ENCODE measurements at places on chromosomes 7 and 10.

- DNase-seq = no peak
Observed at GRCh38 chr10:58593008-58593407, 80.3 kb downstream of the BICC1 start.

DNA sequence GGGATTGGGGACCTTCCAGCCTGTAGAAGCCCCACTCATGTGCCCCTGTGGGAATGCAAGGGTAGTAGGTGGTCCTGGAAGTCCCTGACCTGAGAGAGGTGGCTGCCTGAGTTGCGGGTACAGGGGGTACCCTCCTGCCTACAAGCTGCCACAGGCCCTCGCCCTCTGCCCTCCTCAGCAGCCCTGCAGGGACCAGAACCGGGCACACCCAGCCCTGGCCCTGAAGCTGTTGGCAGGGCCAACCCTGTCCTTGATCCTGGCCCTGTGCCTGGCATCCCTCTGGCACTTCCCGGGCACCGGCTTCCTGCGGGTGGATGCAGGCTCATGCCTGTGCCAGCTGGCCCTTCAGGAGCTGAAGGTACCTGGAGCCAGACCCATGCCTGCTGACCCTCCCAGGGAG, 54.9 kb upstream of the ELN start:
- DNase-seq = no peak

- DNase-seq = no peak
Observed at GRCh38 chr10:23478570-23478969, 39.7 kb downstream of the OTUD1 start.

DNA sequence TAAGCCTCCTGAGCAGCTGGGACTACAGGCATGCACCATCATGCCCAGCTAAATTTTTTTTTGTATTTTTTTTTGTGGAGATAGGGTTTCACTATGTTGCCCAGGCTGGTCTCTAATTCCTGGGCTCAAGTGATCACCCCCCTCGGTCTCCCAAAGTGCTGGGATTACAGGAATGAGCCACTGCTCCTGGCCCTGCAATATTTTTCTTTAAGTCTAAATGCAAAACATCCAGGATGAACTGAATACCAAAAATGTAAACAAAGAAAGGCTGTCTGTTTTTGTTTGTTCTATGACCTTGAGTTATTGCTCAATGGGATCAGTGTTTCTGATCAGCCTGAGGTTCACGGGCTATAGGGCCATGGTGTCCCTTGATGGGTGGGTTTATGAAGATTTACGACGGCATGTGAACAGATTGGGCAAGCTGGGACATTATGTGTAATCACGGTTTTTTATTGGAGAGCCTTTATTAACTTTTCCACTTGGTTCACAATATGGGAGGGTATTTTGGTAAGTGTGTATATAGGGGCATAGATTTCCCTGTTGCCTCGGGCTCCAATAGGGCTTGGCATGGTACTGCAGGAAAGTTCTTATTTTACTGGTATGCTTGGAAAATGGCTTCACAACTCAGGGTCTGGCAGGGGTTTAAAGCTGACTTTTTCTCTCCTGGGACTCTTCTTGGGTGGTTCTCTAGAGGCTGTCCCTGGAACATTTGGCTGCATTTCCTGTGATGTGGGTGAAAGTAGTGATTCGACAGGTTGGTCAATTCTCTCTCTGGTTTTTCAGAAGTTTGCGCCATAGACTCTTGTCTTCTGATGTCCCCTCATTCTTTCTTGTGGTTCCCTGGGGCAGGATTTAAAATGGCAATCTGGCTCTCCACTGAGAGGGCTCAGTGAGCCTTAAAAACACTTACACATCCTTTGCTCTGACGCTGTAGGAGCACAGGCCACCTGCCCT, 41.6 kb downstream of the MRPS33 start:
- peak; percentile 14 for DNase-seq

- no peak for DNase-seq
Observed at GRCh38 chr10:107771066-107771465, 606.6 kb upstream of the SORCS1 start.

- no peak for DNase-seq
Observed at GRCh38 chr7:87447116-87447635, 28.3 kb downstream of the ABCB4 start.

DNA sequence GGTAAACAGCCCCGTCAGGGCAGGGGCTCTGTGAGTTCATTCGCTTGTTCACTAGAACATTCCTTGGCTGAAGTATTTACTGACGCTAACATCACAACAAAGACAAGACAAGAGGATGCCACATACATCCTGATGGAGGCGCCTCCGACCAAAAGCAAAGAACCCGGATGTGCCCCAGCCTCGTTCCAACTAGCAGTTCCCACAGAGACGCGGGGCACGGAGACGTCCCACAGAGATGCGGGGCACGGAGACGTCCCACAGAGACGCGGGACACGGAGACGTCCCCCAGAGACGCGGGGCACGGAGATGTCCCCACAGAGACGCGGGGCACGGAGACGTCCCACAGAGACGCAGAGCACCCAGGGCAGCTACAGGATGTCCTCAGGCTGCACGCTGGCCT, 35.4 kb upstream of the CFAP46 start:
- no peak for DNase-seq

DNA sequence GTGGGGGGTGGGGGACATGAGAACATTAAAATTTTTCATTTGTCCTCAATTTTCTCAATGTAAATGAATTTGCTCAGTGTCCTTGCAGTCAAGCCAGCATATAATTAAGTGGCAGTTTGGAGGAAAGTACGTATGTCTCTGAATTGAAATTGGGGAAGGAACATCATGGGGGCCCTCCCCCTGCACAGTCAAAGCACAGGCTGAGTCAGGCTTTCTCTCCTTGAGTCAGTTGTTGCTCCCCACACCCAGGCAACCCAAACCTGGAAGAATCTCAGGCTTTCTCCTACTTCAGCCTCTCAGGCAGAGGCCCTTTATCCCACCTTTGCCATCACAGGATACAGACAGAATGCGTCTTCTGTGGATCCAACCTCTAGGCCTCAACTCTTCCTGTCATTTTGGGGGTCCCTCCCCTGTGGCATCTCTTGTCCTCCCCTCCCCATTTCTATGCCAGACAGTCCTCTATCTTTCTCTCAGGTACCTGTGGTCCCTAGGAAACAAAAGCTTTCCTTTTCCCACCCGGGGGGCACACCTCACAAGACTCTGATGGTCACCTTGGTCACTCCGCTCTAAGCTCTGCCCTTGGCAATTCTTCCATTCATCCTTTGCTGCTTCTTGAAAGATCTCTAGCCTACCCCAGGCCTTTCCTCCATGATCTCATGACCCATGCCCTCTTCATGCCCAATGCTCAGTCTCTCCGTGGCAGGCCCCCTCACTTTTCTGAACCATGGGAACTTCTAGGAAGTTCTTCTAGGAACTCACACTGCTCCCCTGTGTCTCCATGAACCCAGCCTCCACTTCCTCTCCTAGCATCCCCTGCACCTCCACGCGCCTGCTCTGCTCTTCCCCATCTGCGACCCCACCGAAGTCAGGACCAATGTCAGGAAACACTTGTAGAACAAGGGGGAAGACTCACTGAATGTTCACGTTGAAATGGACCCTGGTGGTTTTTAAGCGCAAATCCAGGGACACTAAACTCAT, 40.4 kb downstream of the CREB3L2 start:
- no peak for DNase-seq

DNA sequence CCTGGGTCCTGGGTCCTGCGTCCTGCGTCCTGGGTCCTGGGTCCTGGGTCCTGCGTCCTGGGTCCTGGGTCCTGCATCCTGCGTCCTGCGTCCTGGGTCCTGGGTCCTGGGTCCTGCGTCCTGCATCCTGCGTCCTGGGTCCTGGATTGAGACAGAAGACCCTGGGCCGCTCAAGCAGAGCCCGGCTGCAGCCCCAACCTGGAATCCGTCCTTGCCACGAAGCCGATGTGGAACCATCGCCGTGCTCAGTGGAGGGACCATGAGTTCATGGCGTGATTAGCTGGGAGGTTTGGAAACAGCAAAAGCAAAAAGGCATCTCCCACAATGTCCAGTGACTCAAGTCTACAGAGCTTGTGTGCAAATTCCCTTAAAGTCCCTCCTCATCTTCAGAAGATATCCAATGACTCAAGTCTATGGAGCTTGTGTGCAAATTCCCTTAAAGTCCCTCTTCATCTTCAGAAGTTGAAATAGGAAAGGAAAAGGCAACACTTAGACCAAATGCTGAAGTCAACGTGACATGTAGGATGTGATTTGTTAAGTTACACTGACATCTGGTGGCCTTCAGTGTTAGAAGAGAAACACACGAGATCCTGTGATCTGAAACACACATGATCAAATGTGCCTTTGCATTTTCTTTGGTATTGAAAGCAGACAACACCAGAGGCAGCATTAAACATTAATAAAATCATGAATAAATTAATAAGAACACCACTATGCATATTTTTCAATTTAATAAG, 179.9 kb downstream of the PTPRN2 start:
- DNase-seq = no peak

- DNase-seq = no peak
Observed at GRCh38 chr10:3233486-3233990, 61.0 kb upstream of the PITRM1 start.

- no peak for DNase-seq
Observed at GRCh38 chr7:26423436-26423835, 131.8 kb downstream of the SNX10 start.

DNA sequence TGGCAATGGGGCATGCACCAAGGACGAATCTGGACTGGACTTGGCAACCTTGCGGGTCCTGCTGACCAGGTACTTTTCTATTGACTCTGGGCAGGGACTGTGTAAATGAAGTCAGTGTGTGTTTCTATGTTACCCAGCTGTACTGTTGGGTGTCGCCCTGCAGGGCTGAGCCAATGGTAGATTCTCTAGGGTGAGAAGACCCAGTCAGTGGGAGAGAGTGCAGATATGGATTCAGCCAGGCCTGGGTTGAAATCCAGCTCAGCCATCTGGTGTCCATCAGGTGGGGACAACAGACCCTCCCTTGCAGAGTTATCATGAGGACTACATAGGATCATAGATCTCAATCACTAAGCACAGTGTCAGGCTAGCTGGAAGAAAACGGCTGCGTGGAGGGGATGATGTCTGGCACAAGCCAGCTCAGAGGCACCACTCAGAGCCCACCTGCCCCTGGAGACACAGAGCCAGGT, 4.9 kb upstream of the PPIF start:
- DNase-seq = peak; percentile 87

DNA sequence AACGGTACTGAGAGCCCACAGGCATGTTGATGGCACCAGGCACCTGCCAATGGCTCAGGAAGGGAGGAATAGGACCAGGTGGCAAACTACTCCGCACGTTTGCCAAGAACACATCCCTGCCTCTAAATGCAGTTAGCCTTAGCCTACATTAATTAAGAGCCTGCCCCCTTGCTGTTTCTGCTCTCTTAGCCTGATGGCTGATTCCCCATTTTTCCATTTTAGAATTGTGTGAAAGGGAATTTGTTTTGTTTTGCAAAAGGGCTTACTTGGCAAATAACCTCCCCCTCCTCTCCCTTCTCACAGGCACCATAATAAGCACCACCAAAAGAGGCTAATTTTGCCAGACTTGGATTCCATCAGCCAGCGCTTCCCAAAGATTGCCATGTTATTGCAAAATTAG, 1203.2 kb downstream of the SORCS3 start:
- DNase-seq = no peak

DNA sequence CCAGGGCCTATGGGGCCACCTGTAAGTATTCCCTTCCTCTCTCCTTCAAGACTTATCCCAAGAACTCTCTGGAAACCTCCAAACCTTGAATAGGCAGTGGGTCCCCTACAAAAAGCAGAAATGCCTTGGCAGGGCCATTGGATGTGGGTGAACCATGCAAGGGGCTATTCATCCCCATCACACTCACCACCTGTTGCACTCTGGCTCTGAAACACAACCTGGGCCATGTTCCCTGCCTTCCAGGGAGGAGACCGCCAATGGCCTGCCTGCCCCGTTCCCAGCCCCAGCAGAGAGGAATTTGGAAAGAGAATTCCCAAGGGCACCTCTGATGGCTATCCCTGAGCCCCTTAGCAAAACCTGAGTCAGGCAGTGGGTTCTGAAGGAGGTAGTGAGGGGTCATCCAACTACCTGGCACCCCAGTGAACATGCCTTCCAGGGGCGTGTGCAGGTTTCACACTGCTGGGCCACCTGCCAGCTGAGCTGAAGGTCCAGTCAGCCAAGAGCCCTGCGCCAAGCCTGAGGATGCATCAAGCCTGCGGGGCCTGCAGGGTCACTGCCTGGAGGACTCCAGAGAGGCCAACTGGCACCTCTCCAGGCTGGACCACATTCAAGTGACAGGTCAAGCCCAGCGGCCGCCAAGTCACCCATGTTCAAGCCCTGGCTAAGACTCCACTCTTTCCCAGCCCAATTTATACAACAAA, 101.3 kb downstream of the COL13A1 start:
- no peak for DNase-seq

DNA sequence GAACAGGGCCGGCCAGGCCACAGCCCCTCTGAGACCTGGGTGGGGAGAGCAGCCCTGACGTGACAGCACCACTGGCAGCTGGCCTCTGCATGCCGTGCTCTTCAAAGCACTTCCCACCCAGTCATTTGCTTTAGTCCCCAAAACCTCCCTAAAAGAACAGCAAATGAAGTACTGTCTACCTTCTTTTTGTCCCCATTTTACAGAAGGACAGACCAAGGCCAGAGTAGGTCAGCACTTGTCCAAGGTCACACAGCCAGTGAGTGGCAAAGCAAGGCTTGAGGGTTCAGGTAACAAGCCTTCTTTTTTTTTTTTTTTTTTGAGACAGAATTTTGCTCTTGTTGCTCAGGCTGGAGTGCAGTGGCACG, 15.1 kb downstream of the ATP6V1F start:
- no peak for DNase-seq

GRCh38 chr7:37352974-37353948, 95.4 kb downstream of the ELMO1 start:
- peak; percentile 47 for DNase-seq

DNA sequence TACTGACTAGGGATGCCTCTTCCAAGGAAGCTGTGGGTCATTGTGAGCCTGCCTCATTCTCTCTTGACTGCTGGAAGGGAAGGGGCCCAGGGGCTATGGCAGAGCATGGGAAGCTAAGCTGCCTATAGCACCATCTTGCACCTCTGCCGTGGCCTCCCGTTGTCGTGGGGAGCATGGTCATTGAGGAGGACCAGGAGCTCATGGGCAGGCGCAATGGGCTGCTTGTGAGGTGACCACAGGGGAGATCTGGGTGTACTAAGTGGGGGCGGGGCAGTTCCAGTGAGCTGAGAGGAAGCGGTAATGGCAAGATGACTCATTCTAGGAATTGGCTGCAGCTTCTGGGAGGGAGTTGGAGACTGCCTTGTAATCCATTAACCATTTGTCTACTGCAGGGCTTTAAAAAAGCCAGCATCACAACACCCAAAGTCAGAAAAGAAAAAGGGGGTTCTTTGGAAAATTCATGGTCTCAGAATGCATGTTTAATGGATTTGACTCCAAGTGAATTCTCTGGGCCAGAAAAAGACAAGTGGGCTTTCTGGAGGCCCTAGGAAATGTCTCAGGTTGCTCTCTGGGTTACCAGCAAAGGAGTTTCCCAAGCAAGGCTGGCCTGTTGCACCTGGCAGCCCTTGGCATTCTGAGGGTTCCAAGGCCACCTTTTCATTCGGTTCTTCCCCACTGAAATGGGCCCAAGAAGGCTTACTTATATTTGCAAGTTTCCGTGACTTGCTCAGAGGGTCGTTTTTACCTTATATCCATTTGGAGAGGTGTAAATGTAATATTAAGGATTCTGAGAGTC, 3.6 kb downstream of the DUSP5 start:
- peak; percentile 90 for DNase-seq

- DNase-seq = peak; percentile 34
Observed at GRCh38 chr7:151275813-151276577, 27.5 kb upstream of the SMARCD3 start.
